ENCODE measurements at places on chromosomes 13 and 19.

- no peak for DNase-seq
Measured at GRCh38 chr19:35528218-35529038, at the start of gene SBSN. TSS of gene SBSN (minus strand) at chr19:35528311. CDS start at chr19:35528281, 30 bp downstream.

DNA sequence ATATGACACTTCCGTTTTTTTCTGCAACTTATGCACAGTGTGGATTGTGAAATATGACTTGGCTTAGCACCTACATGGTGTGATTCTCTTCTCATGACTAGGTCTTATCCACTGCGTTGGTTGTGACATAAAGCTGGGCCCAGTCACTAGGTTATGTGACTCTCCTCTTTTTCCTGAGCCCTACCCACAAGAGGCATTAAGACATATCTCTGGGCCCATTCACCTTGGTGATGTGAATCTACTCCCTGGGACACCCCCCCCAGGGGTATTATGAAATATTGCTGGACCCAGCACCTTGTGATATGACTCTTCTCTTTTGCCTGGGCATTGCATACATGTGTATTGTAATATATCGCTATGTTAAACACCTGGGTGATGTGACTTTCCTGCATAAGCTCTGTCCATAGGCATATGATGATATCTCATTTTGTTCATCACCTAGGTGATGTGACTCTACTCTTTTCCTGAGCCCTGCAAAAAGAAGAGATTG, 85.8 kb upstream of the ZNF43 start:
- DNase-seq = no peak

- no peak for DNase-seq
Measured at GRCh38 chr13:111210091-111210490, 95.0 kb downstream of the ARHGEF7 start.

GRCh38 chr19:32053861-32054260, 291.5 kb upstream of the ZNF507 start:
- no peak for DNase-seq

DNA sequence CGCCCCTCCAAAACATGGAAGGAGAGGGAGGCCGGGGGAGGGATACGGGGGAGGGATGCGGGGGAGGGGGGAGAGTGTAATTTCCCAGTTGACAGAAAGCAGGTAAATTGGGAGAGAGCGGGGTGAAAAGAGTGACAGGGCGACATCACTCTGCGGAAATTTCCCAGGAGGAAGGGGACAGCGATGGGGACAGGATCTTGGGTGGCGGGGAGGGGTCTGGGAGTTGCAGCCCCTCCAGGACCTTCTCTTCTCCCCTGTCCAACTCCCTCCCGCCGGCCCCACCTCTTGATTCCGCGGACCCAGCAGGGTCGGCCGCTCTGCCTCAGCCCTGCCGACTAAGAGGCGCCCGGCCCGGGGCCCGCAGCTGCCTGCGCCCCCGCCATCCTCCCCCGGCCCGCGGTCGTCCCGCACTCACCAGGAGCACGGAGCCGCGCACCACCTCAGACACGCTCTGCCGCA, 108.0 kb upstream of the DOCK9 start:
- no peak for DNase-seq

DNA sequence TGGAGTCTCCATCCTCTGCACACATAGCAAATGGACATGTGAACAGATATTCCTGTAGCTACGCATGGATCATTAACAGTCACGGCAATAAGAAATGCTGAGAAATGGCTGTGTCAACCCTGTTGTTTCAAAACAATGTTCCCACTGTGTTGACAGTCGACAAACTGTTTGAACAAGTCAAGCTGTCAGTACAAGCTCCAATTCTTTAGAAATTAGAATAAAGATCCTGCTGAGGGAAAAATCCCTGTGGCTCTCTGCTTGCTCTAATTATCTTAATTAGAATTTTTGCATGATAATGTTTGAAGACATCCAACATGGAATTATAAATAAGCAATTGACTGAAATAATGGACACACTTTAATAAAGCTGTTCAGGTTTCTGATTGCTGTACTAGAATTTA, 37.9 kb upstream of the CPB2 start:
- no peak for DNase-seq

- no peak for DNase-seq
Measured at GRCh38 chr19:29545866-29546582, 20.2 kb downstream of the VSTM2B start.

GRCh38 chr13:113537205-113537604, 46.7 kb upstream of the DCUN1D2 start:
- no peak for DNase-seq

- DNase-seq = no peak
Measured at GRCh38 chr13:94394723-94395122, 84.8 kb downstream of the DCT start.

DNA sequence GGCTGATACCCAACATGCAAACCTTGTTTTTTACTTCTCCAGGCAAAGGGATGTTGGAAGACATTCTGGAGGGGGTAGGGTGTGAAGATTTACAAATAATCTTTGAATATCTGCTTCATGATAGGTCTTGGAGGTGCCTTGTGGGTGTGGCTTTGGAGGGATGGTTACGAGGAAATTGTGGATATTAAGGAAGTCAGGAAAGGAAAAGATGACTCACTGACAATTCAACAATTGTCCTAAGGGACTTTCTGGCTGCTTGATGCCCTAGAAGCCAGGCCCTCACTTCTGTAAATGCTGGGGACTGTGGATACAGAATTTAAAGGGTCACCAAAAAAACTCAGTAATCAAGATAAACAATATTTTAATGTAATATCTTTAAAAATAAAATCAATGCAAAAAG, 37.4 kb upstream of the ZNF527 start:
- DNase-seq = no peak

DNA sequence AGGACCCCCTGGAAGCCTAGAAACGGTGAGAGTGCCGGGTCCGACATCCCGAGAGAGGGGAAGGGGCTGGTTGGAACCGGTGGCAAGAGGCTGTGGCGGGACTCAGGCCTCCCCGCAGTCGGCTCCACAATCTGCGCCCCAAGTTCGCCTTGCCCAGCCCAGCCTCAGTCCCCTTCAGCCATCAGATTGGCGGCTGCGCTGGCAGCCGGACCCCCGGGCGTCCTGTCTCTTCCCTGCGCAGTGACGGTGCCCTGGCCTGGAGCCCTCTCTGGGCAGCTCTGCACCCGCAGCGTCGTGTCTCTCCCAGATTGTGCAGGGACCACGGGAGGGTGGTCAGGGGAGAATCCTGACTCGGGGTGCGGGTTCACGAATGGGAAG, 315 bp downstream of the ZNF492 start:
- no peak for DNase-seq

DNA sequence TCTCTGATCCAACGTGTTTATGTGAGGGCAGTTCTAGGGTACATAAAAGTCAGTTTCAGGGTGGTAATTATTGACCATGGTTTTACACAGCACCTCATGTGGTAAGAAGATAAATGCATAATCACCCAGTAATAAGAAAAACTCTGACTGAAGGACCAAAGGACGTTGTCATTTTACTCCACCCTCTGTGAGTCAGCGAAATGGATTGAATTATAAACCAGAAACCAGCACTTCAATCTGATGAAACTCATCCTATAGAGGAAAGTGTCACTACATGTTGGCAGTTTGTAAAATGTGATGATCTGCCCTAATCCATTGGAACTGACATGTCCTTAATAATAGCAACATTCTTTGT, 406.8 kb downstream of the KLF5 start:
- DNase-seq = no peak

- DNase-seq = no peak
Measured at GRCh38 chr19:54608792-54609191, 15.4 kb downstream of the LILRA1 start.

- no peak for DNase-seq
Measured at GRCh38 chr19:6481541-6482342, at the start of gene DENND1C. TSS of gene DENND1C (minus strand) at chr19:6481787. CDS start at chr19:6481695, 92 bp downstream.

DNA sequence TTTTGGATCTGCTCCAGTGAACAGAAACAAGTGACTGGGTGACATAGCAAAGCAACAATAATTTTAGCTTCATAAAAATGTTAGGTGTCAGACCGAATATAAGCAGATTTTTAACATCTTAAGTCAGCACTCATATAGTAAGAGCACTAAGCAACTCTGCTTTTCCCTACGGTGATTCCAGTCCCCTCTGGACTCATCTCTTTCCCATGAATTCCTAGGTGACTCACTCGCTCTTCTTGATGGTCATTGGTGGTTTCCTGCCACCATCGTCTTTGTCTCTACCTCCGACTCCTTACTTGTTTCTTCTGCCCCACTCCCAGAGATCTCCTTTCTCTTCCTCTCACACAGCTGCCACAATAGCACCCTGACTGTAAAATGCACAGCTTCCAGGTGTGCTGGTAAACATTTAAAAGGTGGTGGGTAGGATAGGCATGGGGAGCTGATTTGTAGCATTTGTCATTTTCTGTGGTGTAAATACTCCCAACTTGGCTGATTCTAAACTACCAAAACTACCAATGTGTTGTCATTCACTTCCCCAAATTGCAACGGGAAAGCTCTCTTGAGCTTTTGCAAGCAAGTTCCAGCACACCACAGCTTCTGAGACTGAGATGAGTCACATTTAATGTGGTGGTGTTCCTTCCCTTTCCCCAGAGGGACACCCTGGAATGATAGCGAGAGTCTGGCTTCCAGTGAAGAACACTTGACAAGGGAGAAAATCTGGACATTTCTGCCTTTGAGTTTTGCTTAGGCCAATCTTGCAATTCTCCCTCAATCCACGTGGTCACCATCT, 42.8 kb upstream of the CLDN10 start:
- DNase-seq = no peak

GRCh38 chr19:52270266-52270885, 989 bp downstream of the ZNF766 start:
- DNase-seq = no peak

DNA sequence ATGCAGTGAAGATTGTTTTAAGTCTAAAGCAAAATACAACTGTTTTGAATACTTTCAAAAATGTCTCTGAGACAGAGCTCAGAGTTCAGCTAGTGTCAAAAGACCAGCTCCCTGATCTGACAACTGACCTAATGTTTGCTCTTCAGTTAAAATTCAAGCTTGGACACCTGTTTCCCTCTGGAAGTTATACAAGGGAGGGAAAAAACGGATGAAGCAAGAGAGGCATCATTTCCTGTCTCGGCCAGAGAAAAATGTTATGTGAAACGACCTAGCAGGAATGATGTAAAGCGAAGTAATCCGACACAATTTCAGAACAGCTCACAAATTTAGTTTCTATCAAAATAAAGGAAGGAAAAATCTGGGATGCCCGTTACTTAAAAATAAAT, 59.4 kb downstream of the ZAR1L start:
- DNase-seq = no peak

DNA sequence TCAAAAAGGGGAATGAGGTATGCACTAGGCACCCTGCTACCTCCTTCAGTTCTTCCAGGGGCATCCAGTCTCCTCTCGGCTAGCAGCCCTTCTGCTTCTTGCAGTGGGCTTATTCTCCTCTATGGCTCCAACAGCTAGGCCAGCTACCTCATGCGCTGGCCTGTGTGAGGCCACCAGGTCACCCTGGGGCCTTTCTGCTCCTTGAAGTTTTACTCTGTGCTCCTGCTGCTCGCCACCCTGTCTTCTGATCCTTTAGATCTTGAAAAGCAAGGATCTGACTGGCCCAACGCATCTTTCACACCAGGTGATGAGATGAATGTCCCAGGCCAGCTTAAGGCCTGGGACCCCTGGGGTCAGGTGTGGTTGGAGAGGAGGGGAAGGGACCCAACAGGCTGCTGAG, 66.2 kb downstream of the RUBCNL start:
- no peak for DNase-seq

DNA sequence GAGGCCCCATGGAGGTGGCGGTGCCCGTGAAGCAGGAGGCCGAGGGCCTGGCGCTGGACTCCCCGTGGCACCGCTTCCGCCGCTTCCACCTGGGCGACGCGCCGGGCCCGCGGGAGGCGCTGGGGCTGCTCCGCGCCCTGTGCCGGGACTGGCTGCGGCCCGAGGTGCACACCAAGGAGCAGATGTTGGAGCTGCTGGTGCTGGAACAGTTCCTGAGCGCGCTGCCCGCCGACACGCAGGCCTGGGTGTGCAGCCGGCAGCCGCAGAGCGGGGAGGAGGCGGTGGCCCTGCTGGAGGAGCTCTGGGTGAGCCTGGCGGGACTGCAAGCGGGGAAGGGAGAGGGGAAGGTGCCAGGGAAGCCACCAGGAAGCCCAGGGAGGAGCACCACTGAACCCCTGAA, 5.8 kb downstream of the ZNF444 start:
- DNase-seq = no peak

DNA sequence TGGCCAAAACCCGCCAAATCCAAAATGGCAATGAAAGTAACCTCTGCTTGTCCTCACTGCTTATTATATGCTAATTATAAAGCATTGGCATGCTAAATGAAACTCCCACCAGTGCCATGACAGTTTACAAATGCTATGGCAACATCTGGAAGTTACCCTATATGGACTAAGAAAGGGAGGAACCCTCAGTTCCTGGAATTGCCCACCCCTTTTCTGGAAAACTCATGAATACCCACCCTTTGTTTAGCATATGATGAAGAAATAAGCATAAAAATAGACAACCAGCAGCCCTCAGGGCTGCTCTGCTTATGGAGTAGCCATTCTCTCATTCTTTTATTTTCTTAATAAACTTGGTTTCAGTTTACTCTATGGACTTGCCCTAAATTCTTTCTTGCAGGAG, 269.8 kb downstream of the OLFM4 start:
- no peak for DNase-seq

- no peak for DNase-seq
Measured at GRCh38 chr13:113639616-113640262, 18.3 kb downstream of the ATP4B start.

DNA sequence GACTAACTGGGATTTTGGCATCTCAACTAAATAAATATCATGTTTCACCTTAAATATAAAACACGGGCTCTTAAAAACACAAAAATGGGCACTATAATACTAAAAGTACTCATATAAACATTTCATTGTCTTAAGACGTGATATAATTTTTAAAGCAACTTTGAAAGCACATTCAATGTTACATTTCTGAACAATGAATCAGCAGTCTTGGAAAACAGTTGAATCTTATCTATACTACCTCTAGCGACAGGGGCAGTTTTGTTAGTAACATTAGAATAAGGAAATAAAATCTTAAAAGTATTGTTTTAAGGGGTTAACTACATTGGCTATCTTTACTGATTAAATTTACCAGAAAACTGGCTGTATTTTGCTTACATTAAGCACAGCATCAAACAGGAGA, 156.9 kb downstream of the UGGT2 start:
- no peak for DNase-seq

- no peak for DNase-seq
Measured at GRCh38 chr13:67642657-67643056, 412.5 kb upstream of the PCDH9 start.

GRCh38 chr19:47518139-47518538, 3.3 kb upstream of the NAPA start:
- no peak for DNase-seq

DNA sequence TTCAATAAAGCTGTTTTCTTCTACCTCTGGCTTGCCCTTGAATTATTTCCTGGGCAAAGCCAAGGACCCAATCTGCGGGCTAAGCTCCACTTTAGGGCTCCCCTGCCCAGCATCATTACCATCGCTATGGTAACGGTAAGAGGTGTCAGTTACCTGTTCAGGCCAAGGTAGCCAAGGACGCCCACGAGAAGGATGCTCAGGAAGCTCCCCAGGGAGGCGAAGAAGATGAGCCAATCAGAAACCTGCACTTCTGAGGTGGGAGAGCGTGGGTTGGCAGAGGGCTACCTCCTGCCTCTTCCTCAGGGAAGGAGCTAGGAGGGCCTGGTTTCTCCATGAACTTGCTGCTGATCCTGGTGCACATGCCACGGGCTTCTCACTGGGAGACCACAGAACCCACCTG, 24.7 kb downstream of the IL12RB1 start:
- DNase-seq = no peak

All from frontal cortex (tissue), 4 donors.